Lower lobe of right lung (tissue), 2 donors: ENCODE measurements at places on chromosomes 11 and 22. TPM values are rescaled to one million over a fixed set of nuclear protein-coding genes. Genes with fewer than 3 reads are reported as not detected.
A peak's percentile ranks its signal among the peaks of the same experiment; 100 is the strongest.

- H3K27me3 ChIP-seq = no peaks in the 10 kb centered on the region
- H3K4me3 ChIP-seq = peak overlapping the region; percentile 61
- H3K36me3 ChIP-seq = no peaks in the 10 kb centered on the region
- DNase-seq = no peak
- no peak overlapping the region for H3K27ac ChIP-seq
- H3K4me1 ChIP-seq = peaks cover 48% of the 10 kb centered on the region
These were observed 765 bp downstream of the RCOR2 start for GRCh38 chr11:63915961-63916836.

GRCh38 chr11:104946907-104947306, 21.5 kb downstream of the CASP4 start:
- H3K4me1 ChIP-seq = no peaks in the 10 kb centered on the region
- H3K27ac ChIP-seq = no peak overlapping the region
- H3K27me3 ChIP-seq = no peaks in the 10 kb centered on the region
- H3K36me3 ChIP-seq = peaks cover 98% of the 10 kb centered on the region
- no peak overlapping the region for H3K4me3 ChIP-seq
- no peak for DNase-seq

DNA sequence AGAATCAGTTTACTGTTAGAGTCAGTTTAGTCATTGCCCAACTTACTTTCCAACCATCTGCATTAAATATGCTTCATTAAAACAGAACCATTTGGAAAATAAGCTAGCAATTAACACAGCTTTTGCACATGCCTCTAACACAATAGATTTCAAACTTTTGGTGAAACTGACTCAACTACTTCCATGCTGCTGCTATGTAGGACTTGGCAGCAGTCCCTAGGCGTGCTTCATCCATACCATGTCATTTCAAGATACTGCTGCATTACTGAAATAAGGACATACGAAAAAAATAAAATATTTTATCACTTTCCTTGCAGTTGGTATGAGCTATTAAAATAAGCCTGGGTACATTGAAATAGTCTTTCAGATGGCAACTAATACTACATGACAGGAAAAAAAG, 65.5 kb upstream of the SOX6 start:
- no peak for DNase-seq
- H3K4me1 ChIP-seq = no peaks in the 10 kb centered on the region
- no peak overlapping the region for H3K27ac ChIP-seq

DNA sequence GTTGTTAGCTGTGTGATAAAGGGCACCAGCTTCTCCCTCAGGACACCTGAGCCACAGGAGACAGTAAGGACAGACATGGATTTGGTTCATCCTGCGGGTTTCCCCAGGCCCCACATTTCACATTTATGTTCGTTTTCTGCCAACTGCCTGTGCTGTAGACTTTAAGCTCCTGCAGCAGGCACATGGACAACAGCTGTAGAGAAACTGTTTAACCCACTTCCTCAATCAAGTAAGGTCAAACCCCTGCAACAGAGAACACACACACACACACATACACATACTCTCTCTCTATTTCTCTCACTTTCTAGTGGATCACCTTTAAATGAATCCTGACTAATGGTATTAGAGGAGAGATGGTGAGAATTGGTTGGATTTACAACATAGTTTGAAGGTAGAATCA, 90.7 kb downstream of the C11orf87 start:
- no peak overlapping the region for H3K4me3 ChIP-seq
- no peaks in the 10 kb centered on the region for H3K4me1 ChIP-seq
- H3K36me3 ChIP-seq = no peaks in the 10 kb centered on the region
- no peak for DNase-seq

GRCh38 chr22:50184902-50185374, 775 bp upstream of the TRABD start:
- peaks cover 49% of the 10 kb centered on the region for H3K4me1 ChIP-seq
- peak overlapping the region; percentile 61 for H3K4me3 ChIP-seq
- peak overlapping the region; percentile 66 for H3K27ac ChIP-seq
- no peaks in the 10 kb centered on the region for H3K27me3 ChIP-seq

DNA sequence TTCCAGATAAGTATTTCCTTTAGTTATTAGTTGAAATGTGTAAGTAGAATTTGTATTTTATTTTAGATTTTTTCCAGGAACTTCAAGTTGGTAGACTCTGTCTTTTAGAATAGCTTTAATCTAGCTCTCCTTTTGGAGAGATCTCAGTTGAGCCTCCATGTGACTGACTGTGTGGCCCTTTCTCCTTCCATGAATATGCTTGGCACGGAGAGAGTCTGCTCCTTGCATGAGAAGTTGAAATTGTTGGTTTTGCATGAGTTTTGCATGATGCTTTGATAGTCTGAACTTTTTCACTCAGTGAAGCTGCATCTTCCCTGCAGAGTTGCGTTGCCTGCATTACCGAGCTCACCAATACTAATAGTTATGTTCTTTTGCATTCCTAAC, 32.8 kb upstream of the CTTN start:
- no peaks in the 10 kb centered on the region for H3K4me1 ChIP-seq
- no peak overlapping the region for H3K27ac ChIP-seq
- H3K4me3 ChIP-seq = no peak overlapping the region
- H3K36me3 ChIP-seq = peaks cover 77% of the 10 kb centered on the region
- no peaks in the 10 kb centered on the region for H3K27me3 ChIP-seq

GRCh38 chr11:57109331-57109730, 72.4 kb upstream of the LRRC55 start:
- no peak overlapping the region for H3K27ac ChIP-seq
- no peaks in the 10 kb centered on the region for H3K27me3 ChIP-seq
- no peak overlapping the region for H3K4me3 ChIP-seq
- no peaks in the 10 kb centered on the region for H3K4me1 ChIP-seq
- DNase-seq = no peak

GRCh38 chr11:34910817-34911216, 5.4 kb downstream of the APIP start:
- H3K27ac ChIP-seq = peak overlapping the region; percentile 32
- H3K4me1 ChIP-seq = peaks cover 18% of the 10 kb centered on the region
- H3K4me3 ChIP-seq = no peak overlapping the region
- H3K36me3 ChIP-seq = no peaks in the 10 kb centered on the region
- no peak for DNase-seq

DNA sequence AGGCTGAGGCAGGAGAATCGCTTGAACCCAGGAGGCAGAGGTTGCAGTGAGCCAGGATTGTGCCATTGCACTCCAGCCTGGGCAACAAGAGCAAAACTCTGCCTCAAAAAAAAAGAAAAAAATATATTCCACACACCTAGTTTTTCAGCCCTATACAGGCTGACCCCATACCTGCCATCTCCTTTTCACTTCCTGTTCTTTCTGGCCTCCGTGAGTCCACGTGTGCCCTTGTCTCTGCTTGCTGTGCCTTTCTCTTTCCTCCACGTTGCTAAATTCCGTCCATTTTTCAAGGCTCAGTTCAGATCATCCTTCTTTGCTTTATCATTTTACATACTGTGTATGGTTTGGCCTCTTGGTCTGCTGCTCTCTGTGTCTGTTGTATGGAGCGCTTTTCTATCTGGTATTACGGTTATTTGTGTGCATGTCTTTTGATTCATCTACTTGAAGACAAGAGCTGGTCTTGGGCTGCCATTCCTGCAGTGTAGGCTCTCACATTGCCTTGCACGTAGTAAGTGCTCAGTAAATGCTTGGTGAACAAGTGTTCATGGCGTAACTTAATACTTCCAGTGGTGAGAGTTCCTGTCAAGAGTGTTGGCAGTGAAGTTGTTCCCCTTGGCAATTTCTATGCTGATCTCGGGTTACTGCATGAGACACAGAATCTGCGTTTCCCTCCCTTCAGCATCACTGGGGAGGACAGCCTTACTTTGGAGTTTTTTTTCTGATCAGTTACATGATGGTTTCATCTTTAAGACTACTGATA, 57.5 kb downstream of the PTPRJ start:
- H3K36me3 ChIP-seq = no peaks in the 10 kb centered on the region
- DNase-seq = no peak
- H3K27ac ChIP-seq = no peak overlapping the region
- H3K4me3 ChIP-seq = no peak overlapping the region

- H3K36me3 ChIP-seq = no peaks in the 10 kb centered on the region
- no peaks in the 10 kb centered on the region for H3K27me3 ChIP-seq
- H3K27ac ChIP-seq = peak overlapping the region; percentile 95
- DNase-seq = no peak
- H3K4me1 ChIP-seq = peaks cover 39% of the 10 kb centered on the region
- no peak overlapping the region for H3K4me3 ChIP-seq
These were observed 63.2 kb downstream of the ETS1 start for GRCh38 chr11:128524172-128524571.

GRCh38 chr11:123904932-123905331, 3.0 kb downstream of the OR8D4 start:
- H3K27me3 ChIP-seq = no peaks in the 10 kb centered on the region
- H3K36me3 ChIP-seq = no peaks in the 10 kb centered on the region
- no peak overlapping the region for H3K27ac ChIP-seq
- no peak overlapping the region for H3K4me3 ChIP-seq
- no peaks in the 10 kb centered on the region for H3K4me1 ChIP-seq
- no peak for DNase-seq

DNA sequence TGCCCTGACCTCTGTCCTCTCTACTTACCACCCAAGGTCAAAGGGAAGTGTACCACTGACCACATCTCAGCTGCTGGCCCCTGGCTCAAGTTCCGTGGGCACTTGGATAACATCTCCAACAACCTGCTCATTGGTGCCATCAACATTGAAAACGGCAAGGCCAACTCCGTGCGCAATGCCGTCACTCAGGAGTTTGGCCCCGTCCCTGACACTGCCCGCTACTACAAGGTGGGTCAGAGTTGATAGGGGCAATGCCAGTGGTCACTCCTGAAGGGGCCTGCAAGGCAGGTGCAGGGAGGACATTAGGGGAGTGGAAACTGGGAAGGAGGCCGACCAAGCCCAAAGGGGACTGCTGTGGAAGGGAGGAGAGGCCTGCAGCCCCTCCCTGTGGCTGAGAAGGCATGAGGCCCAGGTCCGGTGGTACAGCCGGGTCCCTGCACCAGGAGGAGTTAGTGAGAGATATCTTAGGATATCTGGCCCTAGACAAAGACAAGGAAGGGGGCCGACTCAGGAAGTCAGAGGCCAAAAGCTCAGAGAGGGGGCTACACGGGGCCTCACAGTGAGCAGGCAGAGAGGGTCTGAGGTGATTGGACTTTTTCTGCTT, 17.9 kb downstream of the POLR3H start:
- peaks cover 89% of the 10 kb centered on the region for H3K36me3 ChIP-seq
- peaks cover 37% of the 10 kb centered on the region for H3K4me1 ChIP-seq
- no peaks in the 10 kb centered on the region for H3K27me3 ChIP-seq
- H3K27ac ChIP-seq = peak overlapping the region; percentile 86
- no peak for DNase-seq

- no peaks in the 10 kb centered on the region for H3K36me3 ChIP-seq
- no peak for DNase-seq
- H3K4me1 ChIP-seq = peaks cover 10% of the 10 kb centered on the region
- H3K27ac ChIP-seq = no peak overlapping the region
- H3K27me3 ChIP-seq = no peaks in the 10 kb centered on the region
- no peak overlapping the region for H3K4me3 ChIP-seq
These were observed 566.3 kb upstream of the CADM1 start for GRCh38 chr11:116070520-116070919.

DNA sequence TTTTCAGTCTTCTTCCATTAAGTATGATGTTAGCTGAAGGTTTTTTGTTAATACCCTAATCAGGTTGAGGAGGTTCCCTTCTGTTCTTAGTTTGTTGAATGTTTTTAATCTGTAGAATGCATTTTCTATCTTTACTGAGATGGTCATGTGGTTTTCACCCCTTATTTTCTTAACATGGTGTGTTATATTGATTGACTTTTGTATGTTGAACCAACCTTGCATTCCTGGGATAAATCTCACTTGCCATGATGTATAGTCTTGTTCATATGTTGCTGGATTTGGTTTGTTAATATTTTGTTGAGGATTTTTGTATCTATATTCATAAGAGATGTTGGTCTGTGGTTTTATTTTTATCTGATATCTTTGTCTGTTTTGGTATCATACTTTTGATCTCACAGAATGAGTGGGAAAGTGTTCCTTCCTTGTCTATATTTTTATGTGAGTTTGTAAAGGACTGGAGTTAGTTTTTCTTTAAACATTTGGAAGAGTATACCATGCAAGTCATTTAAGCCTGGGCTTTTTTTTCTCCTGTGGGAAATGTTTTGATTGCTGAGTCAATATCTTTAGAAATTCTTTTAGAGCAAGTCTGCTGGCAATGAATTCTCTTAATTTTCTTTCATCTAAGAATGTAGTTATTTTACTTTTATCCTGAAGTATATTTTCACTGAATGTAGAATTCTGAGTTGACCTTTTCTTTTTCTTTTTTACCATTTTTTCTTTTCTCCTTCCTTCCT, 5.5 kb upstream of the P4HA3 start:
- no peak overlapping the region for H3K27ac ChIP-seq
- H3K36me3 ChIP-seq = no peaks in the 10 kb centered on the region
- no peaks in the 10 kb centered on the region for H3K27me3 ChIP-seq

DNA sequence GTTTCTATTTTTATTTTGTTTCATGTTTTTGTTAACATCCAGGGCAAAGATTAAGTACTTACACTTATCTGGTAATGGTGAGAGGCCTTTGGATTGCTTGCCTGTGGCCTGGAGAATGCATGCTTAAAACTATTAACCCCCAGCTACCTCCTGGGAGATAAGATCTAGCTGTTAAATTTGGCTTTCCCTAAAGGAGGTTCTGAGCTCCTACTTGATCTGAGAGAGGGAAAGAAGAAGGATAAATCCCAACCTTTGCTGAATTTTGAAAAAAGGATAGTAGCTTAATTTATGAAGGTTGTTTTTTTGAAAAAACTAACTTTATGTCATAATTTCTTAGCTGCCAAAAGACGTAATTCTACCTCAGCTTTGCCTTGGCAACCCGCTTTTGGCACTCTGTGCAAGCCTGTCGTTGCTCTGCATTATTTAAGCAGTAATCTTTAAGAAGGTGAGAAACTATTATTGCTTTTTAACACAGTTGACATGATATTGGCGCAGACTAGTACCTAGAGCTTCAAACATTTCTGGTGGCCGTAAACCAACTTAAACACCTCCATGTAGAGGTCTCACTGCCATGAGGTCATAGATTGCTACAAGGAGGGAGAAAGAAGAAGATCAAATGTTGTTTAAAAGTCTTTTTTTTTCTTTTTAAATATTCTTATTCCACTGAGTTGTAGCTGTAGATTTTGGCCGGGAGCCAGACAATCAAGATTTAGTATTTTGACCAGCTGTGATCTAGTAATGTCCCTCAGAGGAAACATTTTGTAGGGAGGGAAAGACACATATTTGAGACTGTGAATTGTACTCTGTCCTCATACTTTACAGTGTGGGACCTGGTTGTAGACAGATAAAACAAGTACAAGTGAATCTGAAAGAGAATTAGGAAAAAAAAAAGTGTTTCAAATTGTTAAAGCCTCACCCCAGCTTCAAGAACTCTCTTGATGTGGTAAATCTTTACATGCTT, 74.4 kb downstream of the WNT11 start:
- no peak overlapping the region for H3K4me3 ChIP-seq
- no peak overlapping the region for H3K27ac ChIP-seq
- H3K4me1 ChIP-seq = no peaks in the 10 kb centered on the region
- no peaks in the 10 kb centered on the region for H3K27me3 ChIP-seq
- no peak for DNase-seq

The SYCE3 gene
- not detected for total RNA-seq

The ALDH3B2 gene
- total RNA-seq = 0.65 TPM

The NECTIN1 gene
- 9.1 TPM for total RNA-seq

The TMEM191B gene
- 7.6 TPM for total RNA-seq

The LRRC56 gene
- total RNA-seq = 7.6 TPM

The HEPN1 gene
- not detected for total RNA-seq

The KDELR3 gene
- 8.3 TPM for total RNA-seq
